Left forelimb (tissue), 1 donor: ENCODE measurements at places on chromosomes 16 and 17.

DNA sequence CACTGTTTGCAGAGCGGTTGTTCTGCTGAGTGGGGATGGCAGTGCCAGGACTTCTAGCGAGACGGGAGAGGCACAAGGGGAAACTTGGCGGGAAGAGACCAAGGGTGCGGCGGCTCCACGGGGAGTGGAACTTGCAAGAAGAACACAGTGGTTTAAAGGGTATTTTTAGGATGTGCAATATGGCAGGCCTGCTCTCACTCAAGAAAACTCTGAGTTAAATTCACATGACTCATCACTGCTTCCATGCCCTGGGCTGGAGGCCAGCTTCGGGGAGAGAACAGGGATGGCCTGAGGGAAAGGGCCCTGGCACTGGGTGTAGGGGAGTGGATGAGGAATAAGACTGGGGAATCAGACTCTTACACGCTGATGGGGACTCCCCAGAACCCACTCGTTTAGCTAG lies 13.3 kb upstream of the CD300LD start:
- DNase-seq, result no peak

GRCh38 chr16:23534868-23535860 lies 22.0 kb downstream of the EARS2 start:
- DNase-seq, result no peak

- no peak for DNase-seq
Measured at GRCh38 chr17:72822358-72823023, 270.0 kb downstream of the SLC39A11 start.

GRCh38 chr16:49889725-49890397 lies 33.9 kb upstream of the ZNF423 start:
- no peak for DNase-seq

DNA sequence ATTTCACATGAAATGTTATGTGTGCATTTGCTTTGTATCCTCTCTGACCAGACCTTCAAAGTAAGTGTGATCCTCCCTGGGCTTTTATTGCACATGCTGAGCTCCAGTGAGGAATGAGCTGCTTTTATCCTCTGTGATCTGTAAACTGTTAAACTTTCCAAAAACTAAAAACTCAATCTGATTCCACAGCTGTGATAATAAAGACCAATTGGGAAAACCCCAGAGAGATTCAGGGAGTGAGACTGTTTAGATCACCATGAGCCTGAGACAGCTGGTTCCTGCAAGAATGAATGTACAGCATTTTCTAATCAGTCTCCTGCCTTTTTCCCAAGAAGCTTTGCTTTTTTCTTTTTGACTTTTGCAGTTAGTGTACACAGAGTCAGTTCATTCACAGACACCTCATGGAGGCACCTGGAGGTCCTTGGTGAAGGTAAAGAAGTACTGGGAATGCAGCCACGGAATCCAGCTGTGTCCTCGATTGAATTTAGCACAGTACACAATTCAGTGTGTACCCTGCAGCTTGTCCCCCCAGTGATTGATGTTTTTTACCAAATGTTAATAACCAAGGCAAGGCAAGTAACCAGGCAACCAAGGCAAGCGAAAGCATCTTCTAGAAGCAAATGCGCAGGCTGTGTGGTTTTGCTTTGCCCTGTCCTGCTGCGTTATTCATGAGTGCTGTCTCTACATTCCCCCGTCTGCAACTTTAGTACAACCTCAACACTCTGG lies 182.6 kb downstream of the LGALS9B start:
- no peak for DNase-seq

GRCh38 chr16:49337814-49338350 lies 35.7 kb upstream of the C16orf78 start:
- DNase-seq, result no peak

DNA sequence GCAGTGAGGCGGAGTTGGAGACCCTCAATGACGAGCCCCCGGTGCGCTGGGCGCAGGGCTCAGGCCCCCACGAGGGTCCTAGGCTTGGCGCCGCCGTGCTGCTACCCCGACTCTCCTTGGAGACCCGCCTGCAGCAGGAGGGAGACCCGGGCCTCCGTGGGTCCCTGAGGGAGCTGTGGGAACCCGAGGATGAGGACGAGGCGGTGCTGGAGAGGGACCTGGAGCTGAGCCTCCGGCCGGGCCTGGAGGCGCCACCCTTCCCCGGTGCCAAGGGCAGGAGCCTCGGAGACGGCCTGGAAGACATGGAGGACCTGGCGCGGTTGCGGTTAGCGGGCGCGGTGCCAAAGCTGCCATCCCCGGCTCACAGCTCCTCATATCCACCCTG lies 2.3 kb downstream of the MYO15B start:
- DNase-seq, result peak; percentile 65

DNA sequence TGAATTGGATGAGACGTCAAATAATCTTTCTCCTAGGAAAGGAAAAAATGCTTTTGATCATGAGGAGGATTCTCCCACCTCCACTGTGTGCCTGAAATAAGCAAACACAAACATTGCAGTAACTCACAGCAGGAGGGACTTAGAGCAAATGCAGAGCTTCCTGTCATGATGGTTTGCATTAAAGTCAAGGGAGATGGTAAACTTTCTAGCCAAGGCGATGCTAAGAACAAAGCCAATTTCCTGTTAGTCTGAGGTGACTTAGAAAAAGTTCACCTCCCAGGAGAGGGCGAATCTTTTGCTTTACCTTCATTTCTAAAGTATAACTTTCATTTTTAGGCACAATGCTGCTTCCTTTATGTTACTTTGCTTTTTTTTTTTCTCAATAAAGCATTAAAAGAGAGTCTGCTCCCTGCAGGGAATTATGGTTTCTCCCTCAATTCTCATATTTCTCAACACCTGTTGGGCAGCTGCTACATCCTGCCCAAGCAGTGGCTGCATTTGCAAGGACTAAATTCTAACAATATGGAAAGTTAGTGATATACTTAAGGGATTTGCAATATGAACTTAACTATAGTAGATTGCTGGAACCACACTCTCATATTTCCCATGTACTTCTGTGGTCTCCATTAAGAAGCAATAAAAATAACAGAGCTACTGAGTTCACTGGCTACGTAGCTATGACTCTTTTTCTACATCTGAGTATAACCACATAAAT lies 175.6 kb downstream of the PCTP start:
- no peak for DNase-seq

DNA sequence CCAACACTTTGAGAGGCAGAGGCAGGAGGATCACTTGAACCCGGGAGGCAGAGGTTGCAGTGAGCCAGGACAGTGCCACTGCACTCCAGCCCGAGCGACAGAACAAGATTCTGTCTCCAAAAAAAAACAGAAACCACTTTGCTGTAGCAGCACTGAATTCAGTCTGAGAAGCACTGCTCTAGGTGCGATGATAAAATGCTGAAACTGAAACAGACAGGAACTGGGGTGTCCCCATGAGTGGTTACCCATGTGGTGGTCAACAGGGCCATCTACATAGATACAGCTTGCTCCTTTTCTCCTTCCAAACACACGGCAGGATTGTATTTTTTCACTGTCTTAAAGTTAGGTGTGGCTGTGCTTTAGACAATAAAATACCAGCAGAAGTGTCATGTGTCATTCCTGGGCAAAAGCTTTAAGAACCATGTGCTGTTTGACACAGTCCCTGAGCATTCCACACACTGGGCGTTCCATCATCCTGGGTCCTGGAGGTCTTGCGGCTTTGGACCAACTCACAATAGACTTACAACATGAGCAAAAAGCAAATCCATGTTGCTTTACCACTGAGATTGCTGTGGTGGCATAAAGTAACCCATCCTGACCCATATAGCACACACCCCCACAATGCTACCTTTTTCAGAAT lies 11.5 kb downstream of the GAS7 start:
- DNase-seq, result no peak

DNA sequence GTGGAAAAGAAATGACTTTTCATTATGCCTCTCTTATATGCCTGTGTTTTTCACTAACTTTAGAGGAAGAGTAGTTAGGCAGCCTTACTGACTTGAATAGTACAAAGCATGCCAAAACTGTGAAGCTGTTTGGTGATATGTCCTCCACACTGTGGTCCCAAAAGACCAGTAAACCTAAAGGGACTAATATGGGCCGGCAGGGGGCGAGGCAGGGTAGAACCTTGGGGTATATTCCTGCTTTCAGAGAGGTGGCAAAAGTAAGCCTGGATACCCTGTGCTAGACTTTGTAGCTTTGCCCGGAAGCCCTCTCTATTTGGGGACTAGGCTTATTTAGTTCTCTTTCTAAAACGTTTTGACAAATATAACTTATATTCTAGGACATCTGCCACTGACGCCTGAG lies 36.5 kb upstream of the VWA3A start:
- no peak for DNase-seq

- DNase-seq, result no peak
Measured at GRCh38 chr17:49082231-49082630, 50.3 kb upstream of the B4GALNT2 start.
